CD14-positive monocyte (primary cell): ENCODE measurements at places on chromosomes 7 and 10.

GRCh38 chr7:44292876-44293560, 32.4 kb downstream of the CAMK2B start:
- no peak for DNase-seq

DNA sequence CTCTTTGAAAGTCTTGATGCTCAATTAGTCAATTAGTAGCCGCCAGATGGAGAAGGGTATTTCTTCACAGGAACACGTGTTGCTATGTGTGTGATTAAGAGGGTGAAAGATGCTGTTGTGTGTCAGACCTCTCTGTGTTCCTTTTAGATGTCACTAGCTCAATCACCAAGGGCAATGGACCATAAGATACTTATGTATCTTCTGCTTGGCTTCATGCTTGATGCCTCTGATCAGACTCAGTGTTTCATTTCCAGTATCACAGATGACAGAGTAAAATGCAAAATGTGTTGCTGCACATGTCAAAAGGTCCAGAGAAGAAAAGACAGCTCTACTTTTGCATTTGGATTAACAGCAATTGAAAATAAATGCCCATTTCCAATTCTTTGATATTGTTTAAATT, 865.9 kb downstream of the CNTNAP2 start:
- no peak for DNase-seq

DNA sequence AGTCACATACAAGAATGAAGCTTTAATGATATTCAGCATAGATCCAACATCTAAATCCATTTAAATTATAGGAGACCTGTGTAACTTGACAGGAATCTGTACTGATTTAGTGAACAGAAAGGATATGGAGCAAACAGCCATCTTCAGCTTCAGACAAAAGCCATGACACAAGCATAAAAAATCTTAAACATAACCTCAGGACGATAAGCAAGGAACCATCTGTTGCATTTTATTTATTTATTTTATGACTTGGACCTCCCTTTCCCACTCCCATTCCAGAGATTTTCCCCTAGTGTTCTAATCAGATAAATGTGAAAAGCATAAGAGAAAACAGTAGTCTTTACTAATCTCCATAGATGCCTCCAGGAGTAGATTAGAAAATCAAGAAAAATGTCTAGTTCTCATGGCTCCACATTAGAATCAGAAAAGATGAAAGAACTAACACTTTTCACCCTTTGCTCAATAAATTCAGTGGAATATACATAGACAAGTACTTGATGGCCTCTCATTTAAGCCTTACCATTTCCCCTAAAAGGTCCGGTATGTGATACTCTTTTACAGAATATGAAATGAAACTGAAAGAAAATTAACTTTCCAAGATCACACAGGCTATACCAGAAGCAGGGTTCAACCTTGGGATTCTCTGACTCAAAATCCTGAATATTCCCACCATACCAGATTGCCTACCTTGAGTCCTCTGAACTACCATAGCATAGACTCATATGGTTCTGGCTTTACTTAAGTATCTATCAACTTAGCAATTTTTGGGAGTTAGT, 15.2 kb downstream of the CACNA2D1 start:
- DNase-seq: no peak

DNA sequence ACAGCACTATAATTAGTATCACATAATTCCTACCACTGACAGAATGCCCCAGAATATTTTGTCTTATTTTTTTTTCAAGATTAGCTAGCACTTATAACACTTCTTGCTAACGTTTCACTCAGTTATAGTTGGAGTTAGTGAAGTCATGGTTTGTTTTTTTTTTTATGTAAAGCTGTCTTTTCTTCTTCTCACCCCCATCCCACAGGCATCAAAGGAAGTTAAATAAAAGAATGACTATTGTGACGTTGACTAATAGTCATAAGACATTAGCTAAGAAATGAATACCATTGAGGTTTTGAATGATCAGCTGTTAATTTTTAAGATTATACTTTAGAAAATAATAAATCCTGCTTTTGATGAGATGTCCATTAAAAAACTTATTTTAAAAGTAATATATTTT, 498.3 kb downstream of the GFRA1 start:
- no peak for DNase-seq

- peak; percentile 37 for DNase-seq
Measured at GRCh38 chr7:3138997-3139396, 95.3 kb upstream of the CARD11 start.

DNA sequence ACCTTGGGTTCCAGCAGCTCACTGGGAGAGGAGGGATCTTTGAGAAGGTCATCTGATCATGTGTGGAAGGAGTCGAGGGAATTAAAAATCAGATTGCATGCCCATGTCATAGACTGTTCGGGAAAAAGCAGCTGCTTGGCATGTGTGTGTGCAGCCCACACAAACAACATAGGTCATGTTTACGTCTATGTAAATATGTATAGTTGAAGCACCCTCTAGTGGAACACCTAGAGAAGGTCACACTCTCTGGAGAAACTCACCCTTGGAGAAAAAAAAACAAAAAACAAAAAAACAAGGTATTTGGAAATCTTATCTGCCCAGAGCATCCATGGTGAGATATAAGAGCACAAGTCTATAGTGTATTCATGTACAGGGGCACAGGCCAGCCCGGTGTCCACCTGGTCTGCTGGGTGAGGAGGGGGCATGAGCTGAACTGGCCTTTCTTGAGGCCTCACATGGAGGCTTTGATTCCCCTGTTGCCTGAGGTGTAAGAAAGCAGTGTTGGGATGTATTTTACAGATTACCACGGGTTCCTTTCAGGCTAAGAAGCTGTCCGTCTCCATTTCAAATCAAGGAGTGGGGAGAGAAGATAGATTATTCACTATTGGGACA, 98.0 kb downstream of the NPY start:
- DNase-seq: no peak

- no peak for DNase-seq
Measured at GRCh38 chr7:87810130-87810529, 66.0 kb downstream of the SLC25A40 start.

GRCh38 chr10:19412531-19412930, 363.9 kb downstream of the MALRD1 start:
- DNase-seq: peak; percentile 4

DNA sequence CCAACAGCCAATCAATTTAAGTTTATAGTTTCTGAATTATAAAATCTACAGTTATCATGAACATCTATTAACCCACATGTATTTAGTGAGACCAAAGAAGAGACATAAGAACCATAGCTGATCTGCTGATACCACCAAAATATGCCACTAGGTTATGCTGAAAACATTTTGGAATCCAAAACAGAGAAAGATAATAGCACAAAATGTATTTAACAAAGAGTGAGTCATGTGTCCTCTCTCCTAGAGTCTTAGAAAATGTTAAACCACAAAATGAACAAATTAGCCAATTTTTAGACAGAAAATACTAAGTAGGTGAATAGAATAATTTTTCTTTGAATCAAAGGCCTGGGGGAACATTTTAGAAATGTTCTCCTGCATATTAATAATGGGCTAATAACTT, 527.5 kb downstream of the GPAM start:
- no peak for DNase-seq

DNA sequence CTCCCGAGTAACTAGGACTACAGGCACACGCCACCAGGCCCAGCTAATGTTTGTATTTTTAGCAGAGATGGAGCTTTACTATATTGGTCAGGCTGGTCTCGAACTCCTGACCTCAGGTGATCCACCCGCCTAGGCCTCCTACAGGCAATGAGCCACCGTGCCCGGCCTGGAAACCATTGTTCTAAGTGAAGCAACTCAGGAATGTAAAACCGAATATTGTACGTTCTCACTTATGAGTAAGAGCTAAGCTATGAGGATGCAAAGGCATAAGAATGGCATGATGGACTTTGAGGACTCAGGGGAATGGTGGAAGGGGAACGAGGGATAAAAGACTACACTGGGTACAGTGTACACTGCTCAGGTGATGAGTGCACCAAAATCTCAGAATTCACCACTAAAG, 235.1 kb upstream of the AUTS2 start:
- no peak for DNase-seq

DNA sequence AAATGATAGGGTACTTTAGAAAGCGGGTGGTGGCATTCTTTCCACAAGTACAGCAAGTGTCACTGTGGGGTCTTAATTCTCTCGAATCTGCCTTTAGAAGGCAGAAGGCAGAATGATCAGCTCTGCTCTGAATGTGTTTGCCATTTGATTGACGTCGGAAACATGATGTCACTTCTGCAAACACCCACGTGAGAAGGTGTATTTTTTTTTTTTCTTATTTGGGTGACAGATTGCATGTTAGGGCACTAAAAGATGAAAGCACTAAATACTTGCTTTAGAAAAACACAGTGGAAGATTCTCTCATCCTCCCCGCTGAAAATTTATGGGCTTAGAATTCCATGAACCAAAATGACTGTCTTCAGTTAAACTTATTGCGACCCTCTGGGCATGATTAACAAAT, 150.2 kb downstream of the TCF7L2 start:
- DNase-seq: no peak

DNA sequence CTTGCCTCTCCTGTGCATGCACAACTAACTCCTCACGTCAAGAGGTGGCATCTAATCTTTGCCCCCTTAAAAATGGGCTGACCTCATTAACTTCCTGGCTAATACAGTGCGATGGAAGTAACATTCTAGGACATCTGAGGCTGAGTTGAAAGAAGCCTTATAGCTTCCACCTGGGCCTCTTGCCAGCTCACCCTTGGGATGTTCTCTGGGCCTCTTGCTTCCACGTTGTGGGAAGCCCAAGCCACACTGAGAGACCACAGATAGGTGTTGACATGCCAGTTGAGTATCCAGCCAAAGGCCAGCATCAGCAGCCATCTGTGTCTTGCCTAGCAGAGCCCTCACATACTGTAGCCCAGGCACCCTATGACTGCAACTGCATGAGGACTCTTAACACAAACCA, 60.8 kb upstream of the GDF10 start:
- DNase-seq: no peak

DNA sequence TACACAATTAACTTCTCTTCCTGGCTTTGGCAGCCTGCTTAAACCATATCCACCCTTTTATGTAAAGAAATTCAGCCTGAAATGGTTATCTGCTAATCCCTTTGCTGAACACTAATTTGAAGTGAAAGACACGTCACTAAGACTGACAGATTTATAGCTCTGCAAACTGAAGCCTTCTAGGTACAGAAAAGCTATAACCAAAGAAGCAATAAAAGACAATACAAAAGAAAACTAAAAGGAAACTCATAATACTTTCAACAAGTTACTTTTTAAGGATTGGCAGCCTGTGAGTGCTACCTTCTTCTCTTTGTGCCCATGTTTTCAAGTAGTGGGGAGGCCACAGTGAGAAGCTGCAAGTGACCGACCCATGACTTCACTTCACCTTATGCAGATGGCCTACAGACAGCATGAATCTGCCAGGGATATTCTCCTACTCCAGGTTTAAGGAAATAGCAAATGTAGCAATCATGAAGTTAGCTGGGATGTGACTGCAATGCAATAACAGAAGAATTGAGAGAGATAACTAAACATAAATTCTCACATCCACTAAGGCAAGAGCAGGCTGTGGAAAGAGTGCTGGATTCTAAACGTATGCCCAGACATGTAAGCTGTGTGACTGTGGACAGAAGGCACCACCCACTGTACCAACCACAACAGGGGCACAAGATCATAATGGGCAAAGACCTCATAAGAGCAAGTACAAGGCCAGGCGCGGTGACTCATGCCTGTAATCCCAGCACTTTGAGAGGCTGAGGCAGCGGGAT, 10.7 kb upstream of the SPOCK2 start:
- DNase-seq: no peak

- DNase-seq: no peak
Measured at GRCh38 chr7:85239109-85239508, 52.3 kb upstream of the SEMA3D start.

GRCh38 chr10:92328993-92329392, 38.0 kb downstream of the MARCHF5 start:
- no peak for DNase-seq

- no peak for DNase-seq
Measured at GRCh38 chr7:55017841-55018240, 976 bp upstream of the EGFR start.

DNA sequence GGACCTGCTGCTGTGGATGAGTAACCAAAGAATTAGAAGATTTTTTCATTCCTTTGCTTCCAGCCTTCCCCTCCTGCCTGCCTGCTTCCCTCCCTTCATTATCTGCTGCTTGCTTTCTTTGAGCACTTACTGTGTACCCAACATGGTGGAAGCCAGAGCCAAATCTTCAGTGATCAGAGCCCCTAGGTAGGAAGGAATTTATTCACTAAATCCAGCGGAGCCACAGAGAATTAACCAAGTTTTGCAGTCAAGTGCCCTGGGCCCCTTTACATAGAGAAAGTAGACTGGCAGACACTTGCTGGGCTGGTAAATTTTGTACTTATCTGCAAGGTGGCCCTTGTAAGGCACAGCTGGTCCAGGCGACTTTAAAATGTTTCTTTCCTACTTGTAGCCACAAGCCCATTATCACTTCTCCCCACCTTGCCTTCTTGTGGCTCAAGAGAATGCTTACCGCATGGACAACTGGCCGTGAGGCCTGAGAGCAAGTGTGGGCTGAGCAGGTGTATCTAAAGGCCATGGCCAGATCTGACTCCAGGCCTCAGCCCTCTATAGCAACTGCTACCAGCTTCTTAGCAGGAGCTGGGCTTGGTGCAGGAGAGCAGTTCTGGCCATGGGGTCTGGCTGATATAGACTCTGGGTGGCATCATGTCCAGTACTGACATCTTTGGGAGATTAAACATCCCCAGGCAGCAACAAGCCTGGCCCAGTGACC, 11.1 kb downstream of the UNC5B start:
- DNase-seq: no peak

DNA sequence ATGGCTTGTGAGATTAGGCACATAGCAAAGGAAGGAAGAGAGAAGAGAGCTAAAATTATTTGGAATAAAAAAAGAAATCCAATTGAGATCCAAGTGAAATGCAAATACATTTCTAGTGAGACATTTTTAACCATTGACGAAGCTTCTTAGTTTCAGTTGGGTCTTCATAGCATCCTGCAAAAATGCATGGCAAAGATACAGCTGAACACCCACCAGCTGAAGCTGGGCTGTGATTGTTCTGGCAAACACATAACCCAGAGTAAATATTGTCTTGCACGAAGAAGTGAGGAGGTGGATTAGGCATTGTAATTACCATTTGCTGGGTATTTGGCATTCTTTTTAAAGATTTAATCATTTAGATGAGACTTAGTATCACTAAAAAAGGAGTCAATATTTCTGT, 409.4 kb downstream of the GRM8 start:
- no peak for DNase-seq

DNA sequence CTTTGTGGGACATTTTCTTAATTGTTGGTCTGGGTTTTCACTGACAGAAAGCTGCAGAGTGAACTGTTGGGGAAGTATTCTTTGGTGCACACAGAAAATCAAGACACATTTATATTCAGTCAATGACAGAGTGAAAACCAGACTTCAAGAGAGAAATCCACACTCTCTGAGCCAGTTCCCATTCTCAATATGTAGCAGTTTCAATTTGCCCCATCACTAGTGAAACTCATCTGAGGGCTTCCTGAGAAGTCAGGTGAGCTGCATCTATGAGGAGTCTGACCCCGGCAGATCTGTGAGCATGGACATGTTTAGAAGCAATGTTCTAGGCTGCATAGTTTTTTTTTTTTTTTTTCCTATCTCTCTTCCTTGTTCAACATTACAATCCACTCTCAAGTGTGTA, 163.7 kb upstream of the AHR start:
- DNase-seq: no peak

- DNase-seq: no peak
Measured at GRCh38 chr7:51344406-51345138, 28.0 kb upstream of the COBL start.
